Karpas-422 (cell line): ENCODE measurements at places on chromosomes 5 and 9. TPM values are rescaled to one million over a fixed set of nuclear protein-coding genes. Genes with fewer than 3 reads are reported as not detected.

- DNase-seq, result peak; percentile 75
Measured at GRCh38 chr9:9790216-9790872, 822.5 kb downstream of the PTPRD start.

- DNase-seq, result no peak
Measured at GRCh38 chr5:181058786-181059296, 18.8 kb downstream of the BTNL9 start.

GRCh38 chr5:109239456-109239855, 170.3 kb downstream of the PJA2 start:
- no peak for DNase-seq

GRCh38 chr5:10199692-10200091, 50.0 kb downstream of the ATPSCKMT start:
- DNase-seq, result no peak

DNA sequence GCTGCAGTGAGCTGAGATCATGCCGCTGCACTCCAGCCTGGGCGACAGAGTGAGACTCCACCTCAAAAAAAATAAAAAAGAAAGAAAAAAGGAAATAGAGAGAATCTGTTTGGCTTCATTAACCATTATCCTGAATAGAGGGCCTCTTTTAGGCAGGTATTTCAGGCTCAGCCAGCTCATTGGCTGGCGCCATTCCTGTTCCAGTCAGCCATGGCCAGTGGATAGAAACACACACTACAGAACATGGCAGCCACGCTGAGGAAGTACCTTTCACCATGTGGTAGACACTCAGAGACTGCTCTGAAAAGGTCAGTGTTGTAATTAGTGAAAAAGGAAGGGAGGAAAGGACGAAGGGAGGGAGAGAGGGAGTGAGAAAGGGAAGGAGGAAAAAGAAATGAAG, 340.0 kb upstream of the ACTBL2 start:
- DNase-seq, result no peak

Gene YIPF5
- total RNA-seq, result 11.7 and 21.3 TPM in 2 replicates

Gene ELAVL2
- not detected in 2 replicates for total RNA-seq
